ENCODE measurements at places on chromosomes 2 and 18. TPM values are rescaled to one million over a fixed set of nuclear protein-coding genes. Genes with fewer than 3 reads are reported as not detected.

CELF4 gene
- total RNA-seq = 0.60 TPM

GRCh38 chr2:81327911-81328310, 1023.4 kb upstream of the LRRTM1 start:
- no peak overlapping the region for H3K4me3 ChIP-seq
- no peaks in the 10 kb centered on the region for H3K27me3 ChIP-seq
- DNase-seq = no peak
- no peaks in the 10 kb centered on the region for H3K4me1 ChIP-seq
- H3K36me3 ChIP-seq = no peaks in the 10 kb centered on the region

DNA sequence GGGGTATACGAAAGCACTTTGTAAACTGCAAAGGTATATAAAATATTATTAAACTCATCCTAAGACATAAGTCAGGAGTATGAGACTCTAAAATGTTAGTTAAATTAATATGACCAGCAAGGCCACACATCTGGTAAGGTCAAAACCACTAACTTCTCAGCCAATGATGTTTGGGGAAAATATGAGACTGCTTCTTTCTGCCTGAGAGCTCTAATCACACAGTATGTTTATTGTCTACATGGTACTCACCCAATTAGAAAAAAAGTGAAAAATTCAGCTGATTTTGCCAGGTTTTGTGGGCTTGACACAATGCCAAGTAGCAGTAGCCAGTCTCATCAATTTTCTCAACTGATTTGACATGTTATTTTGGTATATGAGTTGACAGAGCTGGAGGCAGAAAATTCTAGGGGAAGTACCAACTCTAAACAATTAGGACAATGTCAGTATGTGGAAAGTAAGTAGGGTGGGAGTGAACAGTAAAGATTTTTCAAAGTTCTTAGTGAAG, 87.3 kb downstream of the ALK start:
- no peak overlapping the region for H3K27ac ChIP-seq
- no peaks in the 10 kb centered on the region for H3K36me3 ChIP-seq
- H3K4me1 ChIP-seq = no peaks in the 10 kb centered on the region
- H3K4me3 ChIP-seq = no peak overlapping the region

- H3K27me3 ChIP-seq = no peaks in the 10 kb centered on the region
- no peak for DNase-seq
- H3K4me3 ChIP-seq = no peak overlapping the region
- no peaks in the 10 kb centered on the region for H3K4me1 ChIP-seq
- no peak overlapping the region for H3K27ac ChIP-seq
- no peaks in the 10 kb centered on the region for H3K36me3 ChIP-seq
Observed at GRCh38 chr18:25057491-25058050, 294.4 kb downstream of the ZNF521 start.

- no peak overlapping the region for H3K4me3 ChIP-seq
- peaks cover 36% of the 10 kb centered on the region for H3K27me3 ChIP-seq
- no peak overlapping the region for H3K27ac ChIP-seq
Observed at GRCh38 chr2:129667577-129667976, 311.9 kb upstream of the RAB6C start.

DNA sequence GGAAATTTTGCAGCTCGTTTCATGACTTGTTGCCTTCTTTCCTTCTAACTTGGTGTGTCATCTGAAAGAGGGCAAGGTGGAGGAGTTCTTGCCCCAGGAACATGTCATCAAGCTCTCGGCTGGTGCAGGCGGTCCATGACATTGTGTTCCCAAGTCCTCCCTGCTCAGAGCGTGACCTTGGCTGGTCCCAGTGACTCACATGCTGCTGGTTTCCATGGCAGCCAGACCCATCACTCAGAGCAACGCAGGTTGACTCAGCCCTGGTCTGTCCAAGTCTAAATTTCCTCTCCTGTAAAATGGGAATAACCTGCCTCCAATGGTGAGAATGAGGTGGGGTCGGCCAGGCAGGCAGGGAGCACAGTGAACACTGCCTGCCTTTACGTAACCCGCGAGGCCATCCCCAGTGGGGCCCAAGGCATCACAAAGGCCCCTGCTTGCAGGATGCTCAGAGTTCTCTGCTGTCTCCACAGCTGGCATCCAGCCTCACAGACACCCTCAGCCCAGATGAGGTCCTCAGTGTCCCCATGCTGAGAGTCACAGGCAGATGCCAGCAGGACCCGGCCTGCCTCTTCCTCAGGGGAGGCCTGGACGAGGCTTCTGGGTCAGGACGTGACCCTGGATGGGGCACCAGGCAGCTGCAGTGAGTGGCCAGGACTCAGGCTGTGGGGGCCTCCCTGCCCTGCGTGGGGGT, 143.7 kb downstream of the TPO start:
- no peak overlapping the region for H3K27ac ChIP-seq
- H3K4me3 ChIP-seq = no peak overlapping the region
- peaks cover 30% of the 10 kb centered on the region for H3K27me3 ChIP-seq
- H3K36me3 ChIP-seq = no peaks in the 10 kb centered on the region
- H3K4me1 ChIP-seq = peaks cover 8% of the 10 kb centered on the region

- no peaks in the 10 kb centered on the region for H3K36me3 ChIP-seq
- H3K27me3 ChIP-seq = no peaks in the 10 kb centered on the region
- H3K4me3 ChIP-seq = no peak overlapping the region
- no peak overlapping the region for H3K27ac ChIP-seq
- DNase-seq = no peak
Observed at GRCh38 chr2:46077522-46078107, 219.6 kb upstream of the EPAS1 start.

- H3K4me3 ChIP-seq = peak overlapping the region; percentile 25
- no peak for DNase-seq
- H3K27me3 ChIP-seq = no peaks in the 10 kb centered on the region
- peaks cover 44% of the 10 kb centered on the region for H3K4me1 ChIP-seq
- H3K27ac ChIP-seq = peak overlapping the region; percentile 89
Observed at GRCh38 chr2:37013315-37013641, 46.9 kb upstream of the STRN start.

- H3K4me1 ChIP-seq = no peaks in the 10 kb centered on the region
- H3K36me3 ChIP-seq = no peaks in the 10 kb centered on the region
- H3K4me3 ChIP-seq = no peak overlapping the region
- H3K27ac ChIP-seq = no peak overlapping the region
Observed at GRCh38 chr2:85106489-85107180, 26.6 kb upstream of the TCF7L1 start.

- no peaks in the 10 kb centered on the region for H3K36me3 ChIP-seq
- H3K27ac ChIP-seq = no peak overlapping the region
- H3K27me3 ChIP-seq = no peaks in the 10 kb centered on the region
- H3K4me3 ChIP-seq = no peak overlapping the region
- peak; percentile 52 for DNase-seq
Observed at GRCh38 chr2:239919774-239920692, 105.1 kb downstream of the NDUFA10 start.

NEB gene
- 30.5 TPM for total RNA-seq

GREB1L gene
- total RNA-seq = 12.3 TPM

DNA sequence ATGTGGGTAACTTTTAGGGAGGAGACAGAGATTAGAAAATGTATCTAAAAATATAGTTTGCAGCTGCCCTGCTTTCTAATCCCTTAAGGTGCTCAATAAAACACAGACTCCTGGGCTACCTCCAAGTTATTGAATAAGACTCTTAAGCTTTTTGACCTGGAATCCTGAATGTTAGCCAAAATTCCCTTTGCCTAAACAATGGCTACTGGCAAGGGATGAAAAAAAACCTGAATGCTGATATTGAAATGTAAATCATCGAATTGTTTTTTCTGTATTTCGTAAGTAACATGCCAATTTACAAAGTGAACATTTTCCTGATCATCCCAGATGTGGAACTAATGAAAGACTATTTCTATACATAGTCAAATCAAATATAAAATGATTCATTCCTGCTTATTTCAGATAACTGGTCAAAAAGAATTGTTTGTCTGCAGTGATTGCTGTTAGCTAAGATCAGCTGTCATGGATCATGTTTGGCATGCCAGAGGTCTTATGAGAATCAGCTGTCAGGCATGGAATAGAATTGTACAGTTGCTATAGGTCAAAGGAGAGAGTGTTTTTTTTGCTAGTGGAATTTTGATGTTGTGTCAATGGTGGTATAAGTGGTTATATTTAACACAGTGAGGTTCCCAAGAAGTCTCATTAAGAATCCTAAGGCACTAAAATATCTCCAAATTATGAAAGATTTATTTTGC, 363.6 kb upstream of the CWC22 start:
- DNase-seq = no peak
- no peaks in the 10 kb centered on the region for H3K36me3 ChIP-seq
- H3K27me3 ChIP-seq = no peaks in the 10 kb centered on the region
- no peak overlapping the region for H3K4me3 ChIP-seq
- no peak overlapping the region for H3K27ac ChIP-seq
- H3K4me1 ChIP-seq = peaks cover 7% of the 10 kb centered on the region

CKAP2L gene
- total RNA-seq = 0.38 TPM

DNA sequence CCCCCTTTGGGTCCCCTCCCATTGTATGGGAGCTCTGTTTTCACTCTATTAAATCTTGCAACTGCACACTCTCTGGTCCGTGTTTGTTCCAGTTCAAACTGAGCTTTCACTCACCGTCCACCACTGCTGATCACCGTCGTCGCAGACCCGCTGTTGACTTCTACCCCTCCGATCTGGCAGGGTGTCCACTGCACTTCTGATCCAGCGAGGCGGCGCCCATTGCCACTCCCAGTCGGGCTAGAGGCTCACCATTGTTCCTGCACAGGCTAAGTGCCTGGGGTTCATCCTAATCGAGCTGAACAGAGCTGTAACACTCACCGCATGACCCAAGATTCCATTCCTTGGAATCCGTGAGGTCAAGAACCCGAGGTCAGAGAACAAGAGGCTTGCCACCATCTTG, 11.0 kb upstream of the CHAC2 start:
- no peaks in the 10 kb centered on the region for H3K27me3 ChIP-seq
- H3K4me1 ChIP-seq = peaks cover 4% of the 10 kb centered on the region
- no peak overlapping the region for H3K27ac ChIP-seq
- DNase-seq = no peak
- H3K4me3 ChIP-seq = no peak overlapping the region

DNA sequence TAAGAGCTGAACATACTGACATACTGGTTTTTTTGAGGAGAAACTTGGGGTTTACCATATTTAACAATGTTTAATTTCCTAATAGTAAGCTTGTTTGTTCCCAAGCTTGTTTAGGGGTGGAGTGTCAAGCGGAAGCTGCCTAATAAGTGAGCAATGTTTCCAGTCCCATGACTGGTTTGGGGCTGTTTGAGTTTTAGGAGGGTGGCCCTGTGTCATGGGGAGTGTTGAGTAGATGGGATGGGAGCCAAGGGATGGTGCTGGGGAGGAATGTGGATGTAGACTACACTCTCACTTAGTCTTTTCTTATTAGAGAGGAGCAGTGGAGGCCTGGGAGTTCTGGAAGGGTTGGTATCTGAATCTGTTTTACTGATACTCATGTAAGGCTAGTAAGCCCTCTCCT, 128.5 kb downstream of the TANC1 start:
- peak overlapping the region; percentile 84 for H3K27ac ChIP-seq
- no peak overlapping the region for H3K4me3 ChIP-seq
- DNase-seq = no peak
- peaks cover 89% of the 10 kb centered on the region for H3K4me1 ChIP-seq
- H3K27me3 ChIP-seq = no peaks in the 10 kb centered on the region

ADAM23 gene
- 61.2 TPM for total RNA-seq

GRCh38 chr18:40366521-40366920, 1588.5 kb upstream of the PIK3C3 start:
- no peaks in the 10 kb centered on the region for H3K4me1 ChIP-seq
- H3K27ac ChIP-seq = no peak overlapping the region
- DNase-seq = no peak
- H3K27me3 ChIP-seq = no peaks in the 10 kb centered on the region

GRCh38 chr2:150557020-150557600, 69.6 kb upstream of the RND3 start:
- no peaks in the 10 kb centered on the region for H3K27me3 ChIP-seq
- no peak overlapping the region for H3K27ac ChIP-seq
- H3K36me3 ChIP-seq = no peaks in the 10 kb centered on the region

LYPD6 gene
- total RNA-seq = 0.08 TPM

DNA sequence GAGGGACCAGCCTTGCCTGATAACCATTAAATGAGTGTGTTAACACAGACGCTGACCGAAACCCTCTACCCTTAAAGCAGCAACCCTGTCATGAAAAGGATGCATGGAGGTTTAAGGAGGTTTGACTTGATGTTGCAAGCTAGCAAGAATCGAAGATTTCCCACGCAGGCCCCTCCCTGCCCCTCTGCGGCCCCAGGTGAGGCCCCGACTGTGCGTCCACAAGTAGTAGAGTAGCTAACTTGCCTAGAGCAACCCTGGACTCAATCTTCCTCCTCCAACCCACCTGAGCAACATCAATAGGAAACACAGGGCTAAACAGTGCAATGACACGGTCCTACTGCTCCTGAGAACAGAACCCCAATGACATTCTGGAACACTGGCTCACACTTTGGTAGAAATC, 150.1 kb downstream of the COL4A4 start:
- no peak overlapping the region for H3K27ac ChIP-seq
- DNase-seq = no peak
- H3K36me3 ChIP-seq = peaks cover 7% of the 10 kb centered on the region
- no peaks in the 10 kb centered on the region for H3K27me3 ChIP-seq
- H3K4me1 ChIP-seq = no peaks in the 10 kb centered on the region

TSPYL6 gene
- total RNA-seq = 0.08 TPM

CYTIP gene
- total RNA-seq = 0.82 TPM

DNA sequence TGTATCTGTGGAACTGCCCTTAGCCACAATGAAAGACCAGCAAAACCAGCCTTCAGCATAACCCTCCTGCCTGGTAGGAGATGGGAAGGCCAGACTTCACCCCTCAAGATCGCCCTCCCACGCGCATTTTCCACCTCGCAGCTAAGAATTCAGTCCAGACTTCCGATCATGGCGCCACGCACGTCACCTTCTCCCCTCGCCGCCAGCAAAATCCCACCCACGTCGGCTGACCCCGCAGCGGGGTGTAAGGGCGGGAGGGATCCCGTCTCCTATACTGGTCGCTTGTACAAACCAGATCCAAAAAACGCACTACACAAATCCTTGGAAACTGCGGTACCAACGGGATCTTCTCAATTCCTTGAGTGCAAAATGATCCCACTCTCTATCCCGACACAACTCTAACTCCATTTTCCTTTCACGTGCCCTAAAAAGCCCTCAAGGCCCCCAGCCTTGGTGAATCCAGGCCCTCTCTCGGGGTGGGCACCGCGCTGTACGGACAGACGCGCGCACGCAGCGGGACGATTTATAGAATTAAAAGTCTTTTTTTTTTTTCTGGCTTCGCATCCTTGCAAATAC, 1.0 kb upstream of the BMPR2 start:
- H3K27ac ChIP-seq = peak overlapping the region; percentile 99
- peaks cover 42% of the 10 kb centered on the region for H3K4me1 ChIP-seq
- DNase-seq = peak; percentile 70

DNA sequence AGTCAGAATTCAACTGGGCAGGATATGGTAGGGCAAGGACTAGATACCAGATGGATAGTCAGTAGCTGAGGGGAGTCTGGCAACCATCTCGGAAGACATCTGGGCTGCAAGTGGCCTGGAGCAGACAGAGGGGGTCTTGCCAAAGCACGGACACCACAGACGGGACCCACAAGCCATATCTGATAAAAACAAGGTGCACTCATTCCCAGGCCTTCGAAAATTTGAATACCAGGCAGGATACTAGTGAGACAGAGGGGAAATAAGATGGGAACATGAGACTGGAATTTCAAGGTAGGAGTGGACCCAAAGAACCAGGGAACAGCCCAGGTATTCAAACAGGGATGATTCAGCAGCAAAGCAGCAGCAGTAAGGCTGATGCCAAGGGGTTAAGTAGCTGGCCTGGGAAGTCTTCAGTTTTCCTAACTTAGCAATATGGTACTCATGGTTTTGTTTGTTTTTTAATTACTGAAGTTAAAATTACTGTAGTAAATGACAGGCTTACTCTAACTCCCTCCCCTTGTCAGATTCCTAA, 144.9 kb upstream of the NCKAP5 start:
- DNase-seq = no peak
- no peak overlapping the region for H3K4me3 ChIP-seq
- no peak overlapping the region for H3K27ac ChIP-seq
- H3K4me1 ChIP-seq = peaks cover 2% of the 10 kb centered on the region
